Activated CD8-positive, alpha-beta memory T cell treated with anti-CD3 and anti-CD28 coated beads, Interleukin-2, amount 50 U/mL, for 48 hours (primary cell): ENCODE measurements at places on chromosomes 1 and 21.

DNA sequence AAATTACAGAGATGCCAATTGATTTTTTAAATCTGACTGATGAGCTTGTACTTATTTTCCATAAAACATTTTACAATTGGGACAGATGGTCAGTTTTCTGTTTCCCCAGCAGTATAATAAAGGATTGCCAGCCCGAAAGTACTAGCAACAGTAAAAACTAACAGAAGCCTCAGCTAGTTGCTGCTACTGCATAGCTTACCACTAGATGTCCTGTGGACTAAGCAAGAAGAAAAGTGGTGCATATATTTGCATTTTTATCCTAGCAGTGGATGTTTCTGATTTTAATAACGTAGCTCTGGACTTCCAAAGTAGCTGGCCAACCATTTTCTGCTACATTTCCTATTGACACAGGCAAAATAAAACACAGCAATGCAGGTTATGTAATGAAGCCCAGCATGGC lies 241.5 kb downstream of the BARHL2 start:
- DNase-seq = no peak

GRCh38 chr1:186082235-186082937 lies 292.7 kb downstream of the TPR start:
- DNase-seq = no peak

DNA sequence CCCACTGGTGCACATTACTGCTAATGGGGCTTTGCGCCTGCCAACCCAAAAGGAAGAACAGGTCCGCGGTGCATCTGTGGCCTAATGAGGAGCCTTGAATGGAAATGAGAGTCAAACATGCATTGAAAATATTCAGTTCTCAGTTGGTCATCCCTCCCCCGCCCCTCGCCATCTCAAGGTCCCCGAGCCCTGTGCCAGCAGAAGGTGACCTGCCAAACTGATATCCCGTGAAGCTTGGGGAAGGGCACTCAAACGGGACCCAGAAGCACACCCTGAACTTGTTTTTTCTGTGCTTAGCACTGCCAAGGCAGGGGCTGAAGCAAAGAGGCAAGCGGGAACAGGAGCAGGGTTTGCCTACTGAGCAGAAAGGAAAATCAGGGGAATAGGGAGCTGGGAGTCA lies 67.9 kb upstream of the ZNF648 start:
- no peak for DNase-seq

GRCh38 chr1:28118640-28119307 lies 30.4 kb upstream of the EYA3 start:
- no peak for DNase-seq

GRCh38 chr1:91827459-91828321 lies 58.3 kb downstream of the TGFBR3 start:
- DNase-seq = no peak

- no peak for DNase-seq
Measured at GRCh38 chr1:206893380-206893779, 3.9 kb upstream of the IL24 start.

- DNase-seq = peak; percentile 84
Measured at GRCh38 chr1:29120947-29121485, 2.7 kb downstream of the TMEM200B start.

GRCh38 chr1:98389809-98390208 lies 271.7 kb upstream of the SNX7 start:
- DNase-seq = no peak

DNA sequence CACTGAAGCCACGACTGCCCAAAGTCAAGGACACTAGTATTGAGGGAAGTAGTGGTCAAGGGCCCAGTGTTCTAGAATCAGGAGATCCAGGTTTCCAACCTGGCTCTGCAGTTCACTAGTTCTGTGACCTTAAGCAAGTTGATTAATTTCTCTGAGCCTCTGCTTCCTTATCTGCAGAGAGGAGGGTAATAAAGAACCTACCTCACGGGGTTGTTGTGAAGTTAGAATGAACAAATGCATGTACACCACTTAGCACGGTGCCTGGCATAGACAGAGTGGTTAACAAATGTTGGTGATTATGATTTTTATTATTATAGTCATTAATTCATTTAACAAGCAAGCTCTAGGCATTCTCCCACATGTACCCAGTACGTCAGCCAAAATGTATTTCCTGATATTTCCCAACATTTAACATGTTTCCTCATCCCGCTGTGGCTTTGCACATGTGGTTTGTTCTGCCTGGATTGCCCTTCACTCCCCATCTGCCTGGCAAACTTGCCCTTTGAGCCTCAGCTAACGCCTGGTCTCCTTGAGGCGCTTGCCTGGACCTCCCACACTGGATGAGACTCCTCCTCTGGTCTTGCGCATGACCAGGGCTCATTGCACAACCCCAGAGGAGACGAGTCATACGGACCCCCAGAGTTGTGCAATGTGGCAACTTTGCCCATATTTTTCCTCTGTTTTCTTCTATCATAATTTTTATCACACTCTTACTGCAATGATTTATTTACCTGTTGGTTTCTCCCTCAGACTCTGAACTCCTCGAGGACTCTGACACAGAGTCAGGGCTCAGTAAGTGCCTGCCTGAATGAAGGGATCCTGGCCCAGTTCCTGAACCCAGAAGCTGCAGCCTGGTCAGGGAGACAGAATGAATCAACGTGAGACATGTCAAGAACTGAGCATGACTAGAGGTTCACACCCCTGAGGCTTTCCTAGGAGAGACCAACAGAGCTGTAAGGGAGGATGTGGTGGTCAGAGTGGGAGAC lies 20.7 kb upstream of the MFSD2A start:
- DNase-seq = no peak
